ENCODE measurements at places on chromosomes 2 and 18. TPM values are rescaled to one million over a fixed set of nuclear protein-coding genes. Genes with fewer than 3 reads are reported as not detected.

CYP27A1 gene
- not detected for total RNA-seq

POTEJ gene
- not detected for total RNA-seq

CHRNA1 gene
- total RNA-seq: not detected

MEP1B gene
- total RNA-seq: 0.20 TPM

- no peaks in the 10 kb centered on the region for H3K27me3 ChIP-seq
- H3K4me1 ChIP-seq: peaks cover 37% of the 10 kb centered on the region
- H3K4me3 ChIP-seq: no peak overlapping the region
- peak overlapping the region; percentile 8 for H3K27ac ChIP-seq
- no peak for DNase-seq
Observed at GRCh38 chr2:85990084-85990483, 101.3 kb upstream of the ST3GAL5 start.

- DNase-seq: no peak
- peaks cover 2% of the 10 kb centered on the region for H3K27me3 ChIP-seq
- no peak overlapping the region for H3K27ac ChIP-seq
- no peaks in the 10 kb centered on the region for H3K4me1 ChIP-seq
Observed at GRCh38 chr2:130313812-130314334, 28.8 kb upstream of the IMP4 start.

GRCh38 chr2:186427970-186428369, 58.1 kb upstream of the ZC3H15 start:
- H3K4me3 ChIP-seq: no peak overlapping the region
- H3K4me1 ChIP-seq: peaks cover 7% of the 10 kb centered on the region
- H3K27ac ChIP-seq: no peak overlapping the region
- H3K36me3 ChIP-seq: no peaks in the 10 kb centered on the region

GRCh38 chr2:46337208-46337994, 40.2 kb downstream of the EPAS1 start:
- no peak overlapping the region for H3K4me3 ChIP-seq
- H3K27me3 ChIP-seq: peaks cover 12% of the 10 kb centered on the region
- H3K4me1 ChIP-seq: peaks cover 15% of the 10 kb centered on the region
- H3K36me3 ChIP-seq: no peaks in the 10 kb centered on the region

DNA sequence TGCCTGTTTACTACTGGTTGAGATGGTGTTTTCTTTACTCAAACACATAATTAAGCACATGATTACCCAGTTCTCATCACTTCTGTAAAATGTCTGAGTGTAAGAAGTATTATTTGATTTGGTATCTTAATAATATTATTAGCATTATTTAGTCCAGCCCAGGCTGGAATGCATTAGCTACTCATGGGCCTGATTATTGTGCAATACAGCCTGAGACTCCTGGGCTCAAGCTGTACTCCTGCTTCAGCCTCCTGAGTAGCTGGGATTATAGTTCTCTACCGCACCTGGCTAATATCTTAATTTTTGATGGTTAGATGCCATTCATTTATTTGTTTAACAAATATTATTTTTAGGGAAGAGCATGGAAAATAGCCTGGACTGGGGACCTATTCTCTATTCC, 197.6 kb upstream of the MC4R start:
- H3K27me3 ChIP-seq: no peaks in the 10 kb centered on the region
- no peak overlapping the region for H3K4me3 ChIP-seq
- H3K36me3 ChIP-seq: no peaks in the 10 kb centered on the region
- no peak overlapping the region for H3K27ac ChIP-seq
- no peak for DNase-seq
